Small intestine (tissue), 16 donors: ENCODE measurements at places on chromosomes 3 and 15.

- no peak for DNase-seq
Observed at GRCh38 chr3:121411523-121411922, 134.3 kb downstream of the POLQ start.

DNA sequence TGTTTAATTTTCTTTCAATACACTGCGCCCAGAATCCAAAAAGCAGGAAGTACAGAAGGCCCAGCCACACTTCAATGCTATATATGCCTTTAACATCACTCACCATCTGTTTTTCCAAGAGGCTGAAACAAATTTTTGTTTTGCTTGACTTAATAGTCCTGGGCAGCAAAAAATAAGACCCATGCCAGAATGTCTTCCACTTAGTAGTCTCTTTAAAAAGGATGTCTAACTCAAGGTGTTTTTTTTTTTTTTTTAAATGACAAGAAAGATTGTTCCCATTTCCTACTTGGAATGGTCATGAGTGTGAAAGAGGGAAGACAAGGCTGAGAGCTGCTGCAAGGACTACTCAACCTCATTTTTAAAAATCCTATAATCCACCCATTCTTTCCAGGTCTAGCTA is 590.3 kb upstream of the SGO1 start:
- DNase-seq = no peak

DNA sequence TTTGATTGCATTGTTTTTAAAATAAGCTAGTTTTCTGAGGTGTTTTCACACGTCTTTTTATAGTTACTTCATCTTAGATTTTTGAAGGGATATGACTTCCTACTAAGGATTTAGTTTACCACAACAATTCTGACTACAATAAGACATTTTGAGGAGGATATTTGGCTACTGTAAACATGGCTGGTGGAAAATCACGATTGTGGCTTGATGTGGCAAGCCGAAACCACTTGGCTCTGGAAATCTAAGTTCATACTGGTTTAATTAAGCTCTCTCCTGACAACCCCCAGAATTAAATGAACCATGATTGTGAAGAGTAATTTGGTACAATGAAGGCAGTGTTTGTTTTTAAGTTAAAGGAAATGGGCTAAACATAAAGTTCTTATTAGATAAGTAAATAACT is 30.8 kb downstream of the ST3GAL6 start:
- DNase-seq = no peak

DNA sequence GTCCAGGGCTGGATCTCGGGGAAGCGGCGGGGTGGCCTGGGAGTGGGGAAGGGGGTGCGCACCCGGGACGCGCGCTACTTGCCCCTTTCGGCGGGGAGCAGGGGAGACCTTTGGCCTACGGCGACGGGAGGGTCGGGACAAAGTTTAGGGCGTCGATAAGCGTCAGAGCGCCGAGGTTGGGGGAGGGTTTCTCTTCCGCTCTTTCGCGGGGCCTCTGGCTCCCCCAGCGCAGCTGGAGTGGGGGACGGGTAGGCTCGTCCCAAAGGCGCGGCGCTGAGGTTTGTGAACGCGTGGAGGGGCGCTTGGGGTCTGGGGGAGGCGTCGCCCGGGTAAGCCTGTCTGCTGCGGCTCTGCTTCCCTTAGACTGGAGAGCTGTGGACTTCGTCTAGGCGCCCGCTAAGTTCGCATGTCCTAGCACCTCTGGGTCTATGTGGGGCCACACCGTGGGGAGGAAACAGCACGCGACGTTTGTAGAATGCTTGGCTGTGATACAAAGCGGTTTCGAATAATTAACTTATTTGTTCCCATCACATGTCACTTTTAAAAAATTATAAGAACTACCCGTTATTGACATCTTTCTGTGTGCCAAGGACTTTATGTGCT is 527 bp downstream of the B2M start:
- peak; percentile 83 for DNase-seq

DNA sequence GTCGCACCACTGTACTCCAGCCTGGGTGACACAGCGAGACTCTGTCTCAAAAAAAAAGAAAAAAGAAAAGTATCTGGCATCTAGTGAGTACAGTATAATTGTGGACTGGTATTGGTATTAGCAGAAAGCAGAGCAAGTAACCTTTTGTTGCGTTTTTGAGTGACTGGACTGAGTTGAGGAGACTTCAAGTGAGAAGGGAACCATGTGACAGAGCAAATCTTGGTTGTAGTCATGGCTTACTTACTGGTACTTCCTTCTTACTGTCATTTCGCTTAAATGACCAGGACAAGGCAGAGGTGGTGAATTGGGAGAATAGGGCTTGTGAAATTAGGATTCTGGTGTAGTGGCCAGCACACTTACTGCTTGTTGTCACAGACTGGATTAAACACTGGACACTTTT is 20.6 kb downstream of the RTF1 start:
- no peak for DNase-seq

DNA sequence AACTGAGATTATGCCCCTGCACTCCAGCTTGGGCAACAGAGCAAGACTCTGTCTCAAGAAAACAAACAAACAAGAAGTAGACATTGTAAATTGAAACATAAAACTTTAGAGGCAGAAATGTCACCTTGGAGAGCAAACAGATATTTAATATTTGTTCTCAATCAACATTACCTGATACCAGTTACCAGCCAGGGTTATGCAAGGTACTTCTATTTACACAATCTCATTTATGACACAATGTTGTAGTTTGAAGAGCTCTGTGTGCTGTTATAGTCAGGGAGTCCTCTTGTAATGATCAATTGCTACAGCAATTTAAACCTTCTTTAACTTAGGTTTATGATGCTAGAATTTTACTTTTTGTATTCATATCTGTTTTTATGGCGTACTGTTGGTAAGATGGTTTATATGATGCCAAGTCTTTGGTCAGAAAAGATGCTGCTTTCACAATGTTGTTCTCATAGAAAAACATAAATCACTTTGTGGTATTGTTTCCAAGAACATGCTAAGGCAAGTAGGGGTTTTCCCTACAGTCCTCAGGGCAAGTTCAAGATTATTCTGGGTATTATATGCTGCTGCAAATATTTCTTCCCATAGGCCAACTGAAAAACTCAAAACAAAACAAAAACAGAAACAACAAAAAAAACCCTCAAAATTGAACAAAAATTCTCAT is 173.5 kb downstream of the TNIK start:
- peak; percentile 38 for DNase-seq

GRCh38 chr3:172115787-172116186 is 76.4 kb downstream of the FNDC3B start:
- no peak for DNase-seq

GRCh38 chr3:31227131-31227562 is 305.6 kb upstream of the STT3B start:
- DNase-seq = no peak

- DNase-seq = no peak
Observed at GRCh38 chr3:187150599-187150998, 11.3 kb upstream of the RPL39L start.

DNA sequence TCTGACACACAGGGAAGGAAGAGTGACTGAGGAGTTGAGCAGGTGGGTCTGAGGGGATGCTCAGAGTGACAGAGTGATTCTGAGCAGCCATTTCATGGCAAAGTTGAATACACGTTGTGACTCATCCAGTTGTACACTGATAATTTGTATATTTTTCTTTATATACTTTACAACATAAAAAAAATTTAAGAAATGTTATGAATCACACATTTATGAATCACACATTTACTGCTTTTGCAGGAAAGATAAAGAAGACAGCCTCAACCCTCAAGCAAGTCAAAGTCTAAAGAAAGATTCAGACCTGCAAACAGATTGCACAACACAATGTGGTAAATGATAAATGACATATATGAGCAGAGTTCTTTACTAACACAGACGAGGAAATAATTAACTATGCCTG is 21.0 kb upstream of the CHMP2B start:
- DNase-seq = peak; percentile 86

- no peak for DNase-seq
Observed at GRCh38 chr3:10284496-10284895, 8.3 kb downstream of the GHRL start.
